ENCODE measurements at places on chromosomes 2 and 18.

GRCh38 chr2:203586206-203586605 is 51.1 kb upstream of the RAPH1 start:
- H3K27me3 ChIP-seq = peaks cover 10% of the 10 kb centered on the region
- no peaks in the 10 kb centered on the region for H3K36me3 ChIP-seq
- H3K27ac ChIP-seq = no peak overlapping the region

DNA sequence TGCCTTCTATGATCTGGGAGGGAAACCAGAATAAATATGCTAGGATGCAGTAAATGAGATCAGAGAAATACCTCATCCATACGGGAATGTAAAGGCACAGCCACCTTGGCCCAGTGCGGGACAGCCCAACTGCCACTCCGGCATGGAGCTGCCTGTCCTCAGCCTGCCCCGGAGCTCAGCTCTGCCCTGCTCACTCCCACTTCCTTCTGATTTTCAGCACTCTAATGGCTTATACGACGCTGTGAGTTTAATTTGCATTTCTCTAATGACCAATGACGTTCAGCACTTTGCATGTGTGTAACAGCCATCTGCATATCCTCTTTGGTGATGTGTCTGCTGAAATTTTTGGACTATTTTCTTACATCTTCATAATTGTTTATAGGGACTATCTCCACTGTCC is 172.5 kb upstream of the RAB6C start:
- no peaks in the 10 kb centered on the region for H3K4me1 ChIP-seq
- no peak for DNase-seq
- H3K27ac ChIP-seq = no peak overlapping the region
- no peaks in the 10 kb centered on the region for H3K36me3 ChIP-seq

- H3K27me3 ChIP-seq = no peaks in the 10 kb centered on the region
- H3K27ac ChIP-seq = no peak overlapping the region
These were observed 617.8 kb upstream of the RAB6C start for GRCh38 chr2:129361688-129362087.

GRCh38 chr2:8307606-8308180 is 374.2 kb upstream of the ID2 start:
- no peaks in the 10 kb centered on the region for H3K36me3 ChIP-seq
- peak overlapping the region; percentile 86 for H3K27ac ChIP-seq
- DNase-seq = no peak
- H3K4me3 ChIP-seq = no peak overlapping the region

GRCh38 chr2:170823898-170824215 is 7.2 kb downstream of the GAD1 start:
- H3K4me1 ChIP-seq = peaks cover 29% of the 10 kb centered on the region
- H3K27me3 ChIP-seq = peaks cover 60% of the 10 kb centered on the region
- H3K36me3 ChIP-seq = peaks cover 5% of the 10 kb centered on the region
- no peak overlapping the region for H3K27ac ChIP-seq
- H3K4me3 ChIP-seq = no peak overlapping the region

DNA sequence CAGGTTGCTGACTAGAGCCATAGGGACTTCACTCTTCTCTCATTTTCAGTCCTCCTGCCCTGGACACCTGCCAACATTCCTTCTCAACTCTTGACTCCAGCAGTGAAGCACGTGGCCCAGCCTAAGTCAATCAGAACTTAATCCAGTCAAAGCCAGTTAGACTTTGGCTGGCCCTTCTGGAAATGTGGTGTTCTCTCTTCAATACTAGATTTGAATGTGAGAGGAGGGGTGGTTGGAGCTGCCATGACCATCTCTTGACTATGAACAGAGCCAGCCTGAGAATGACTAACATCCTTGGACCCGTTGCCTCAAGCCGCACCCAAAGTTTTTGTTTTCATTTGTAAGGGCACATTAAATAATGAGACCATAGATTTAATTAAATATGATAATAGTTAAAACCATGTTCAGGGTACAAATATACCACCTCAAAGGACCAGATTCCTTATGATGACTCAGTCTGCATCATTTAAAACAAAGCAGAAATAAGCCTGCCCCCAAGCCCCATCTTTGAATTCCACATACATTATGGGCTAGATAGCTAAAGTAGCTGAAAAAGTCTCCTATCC is 49.7 kb upstream of the RASGRP3 start:
- no peak for DNase-seq
- H3K36me3 ChIP-seq = no peaks in the 10 kb centered on the region
- peaks cover 7% of the 10 kb centered on the region for H3K27me3 ChIP-seq
- H3K27ac ChIP-seq = no peak overlapping the region
- H3K4me3 ChIP-seq = no peak overlapping the region

DNA sequence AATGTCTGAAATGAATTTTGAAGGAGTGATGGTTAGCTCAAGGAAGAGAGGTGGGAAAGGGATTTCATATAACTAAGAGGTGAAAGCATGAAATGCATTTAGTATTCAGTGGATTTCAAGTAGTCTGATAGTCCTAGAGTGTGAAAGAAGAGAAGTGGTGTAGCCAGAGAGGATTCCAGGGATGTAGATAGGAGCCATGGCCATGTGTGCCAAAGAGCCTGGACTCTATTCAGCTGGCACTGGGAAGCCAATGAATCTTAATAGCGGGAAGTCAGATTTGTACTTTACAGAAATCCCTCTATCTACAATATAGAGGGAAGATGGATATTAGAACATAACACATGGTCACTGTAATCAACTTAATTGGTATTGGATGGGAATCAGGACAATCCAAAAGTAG is 8.3 kb upstream of the BOLL start:
- no peak overlapping the region for H3K4me3 ChIP-seq
- no peaks in the 10 kb centered on the region for H3K4me1 ChIP-seq

GRCh38 chr2:132813422-132813821 is 143.4 kb upstream of the LYPD1 start:
- no peaks in the 10 kb centered on the region for H3K27me3 ChIP-seq
- H3K4me1 ChIP-seq = no peaks in the 10 kb centered on the region
- no peak overlapping the region for H3K27ac ChIP-seq
- DNase-seq = no peak
- peaks cover 4% of the 10 kb centered on the region for H3K36me3 ChIP-seq

DNA sequence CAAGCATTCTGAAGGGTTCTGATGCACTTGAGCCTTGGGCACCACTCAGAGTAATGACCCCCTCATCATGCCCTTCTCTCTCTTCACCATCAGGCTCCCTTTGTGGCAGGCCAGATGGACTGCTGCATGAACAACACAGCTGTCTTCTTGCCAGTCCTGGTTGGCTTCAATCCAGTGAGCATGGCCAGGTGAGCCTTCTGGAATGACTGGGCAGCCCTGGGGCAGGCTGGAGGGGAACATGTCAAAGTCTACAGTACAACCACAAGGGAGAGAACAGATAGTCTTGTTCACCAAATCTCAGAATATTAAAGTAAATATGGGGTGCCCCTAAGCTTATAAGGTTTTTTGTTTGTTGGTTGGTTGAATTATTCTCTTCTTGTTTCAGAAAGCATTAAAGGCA is 4.4 kb downstream of the GCKR start:
- DNase-seq = no peak
- peaks cover 2% of the 10 kb centered on the region for H3K4me1 ChIP-seq
- H3K27ac ChIP-seq = no peak overlapping the region
- H3K4me3 ChIP-seq = no peak overlapping the region

- H3K36me3 ChIP-seq = no peaks in the 10 kb centered on the region
- H3K27me3 ChIP-seq = no peaks in the 10 kb centered on the region
- DNase-seq = no peak
These were observed 68.8 kb downstream of the GALNT13 start for GRCh38 chr2:153940511-153940910.

GRCh38 chr2:241062389-241063092 is 39.5 kb downstream of the MTERF4 start:
- H3K36me3 ChIP-seq = no peaks in the 10 kb centered on the region
- H3K27ac ChIP-seq = no peak overlapping the region
- no peak overlapping the region for H3K4me3 ChIP-seq
- no peaks in the 10 kb centered on the region for H3K27me3 ChIP-seq
- H3K4me1 ChIP-seq = no peaks in the 10 kb centered on the region

- no peak for DNase-seq
- H3K27ac ChIP-seq = peak overlapping the region; percentile 76
- peaks cover 84% of the 10 kb centered on the region for H3K4me1 ChIP-seq
- H3K36me3 ChIP-seq = no peaks in the 10 kb centered on the region
- H3K27me3 ChIP-seq = no peaks in the 10 kb centered on the region
These were observed 27.0 kb downstream of the ROCK1 start for GRCh38 chr18:21084511-21085078.

DNA sequence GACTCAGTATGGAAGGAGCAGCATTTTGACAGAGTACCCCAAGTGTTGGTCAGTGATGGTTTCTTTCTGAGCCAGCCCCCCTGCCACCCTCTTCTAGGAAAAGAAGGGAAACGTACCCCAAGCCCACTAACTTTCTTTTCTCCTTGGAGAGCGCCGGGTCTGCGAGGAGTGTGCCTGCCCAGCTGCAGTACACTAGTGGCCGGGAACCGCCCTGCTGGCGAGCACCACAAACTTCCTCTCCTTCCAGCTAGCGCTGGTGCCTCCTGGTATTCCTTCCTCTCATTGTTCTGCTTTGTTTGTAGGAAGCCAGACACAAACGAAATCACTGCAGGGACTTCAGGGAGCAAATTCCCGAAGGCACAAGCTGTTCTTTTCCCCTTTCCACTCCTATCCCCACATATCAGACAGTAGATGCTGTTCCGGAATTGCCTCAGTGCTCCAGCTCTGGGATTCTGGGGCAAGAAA is 1.8 kb downstream of the CCDC85A start:
- DNase-seq = no peak
- no peaks in the 10 kb centered on the region for H3K36me3 ChIP-seq
- peaks cover 47% of the 10 kb centered on the region for H3K27me3 ChIP-seq
- no peak overlapping the region for H3K27ac ChIP-seq
- H3K4me3 ChIP-seq = no peak overlapping the region
- no peaks in the 10 kb centered on the region for H3K4me1 ChIP-seq

DNA sequence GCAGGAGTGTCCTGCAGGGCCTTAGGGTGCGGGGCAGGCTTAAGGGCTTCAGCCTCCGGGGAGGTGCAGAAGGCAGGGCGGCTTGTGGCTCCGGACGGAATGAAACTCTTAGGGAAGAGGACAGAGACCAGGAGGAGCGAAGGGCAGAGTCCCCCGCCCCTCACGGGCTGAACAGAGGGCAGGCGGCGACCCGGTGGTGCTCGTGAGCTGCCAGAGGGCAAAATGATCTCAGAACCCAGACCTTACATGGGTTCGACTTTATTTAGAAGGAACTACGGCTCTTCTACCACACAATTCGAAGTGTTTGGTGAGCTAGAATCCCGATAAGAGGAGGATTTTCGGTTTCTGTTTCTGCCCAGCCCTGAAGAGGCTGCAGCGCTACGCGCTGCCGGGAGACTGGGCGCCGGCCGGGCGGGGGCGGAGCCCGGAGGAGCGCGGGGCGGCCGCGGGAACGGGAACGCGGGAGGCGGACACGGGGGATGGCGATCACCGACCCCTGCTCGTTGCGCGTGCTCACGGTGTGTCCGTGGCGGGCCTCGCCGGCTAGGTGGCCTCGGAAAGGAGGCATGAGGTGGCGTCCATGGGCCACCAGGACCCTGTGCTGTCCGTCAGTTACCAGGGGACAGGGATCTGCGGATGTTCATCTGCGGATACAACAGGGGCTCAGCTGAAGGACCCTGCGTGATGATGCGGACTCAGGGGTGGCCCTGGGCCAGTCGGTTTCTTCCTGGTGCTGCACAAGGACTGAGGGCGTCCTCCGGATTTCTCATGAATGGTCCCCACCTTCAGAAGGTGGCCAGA is 4.2 kb upstream of the SP100 start:
- H3K27ac ChIP-seq = peak overlapping the region; percentile 98
- H3K27me3 ChIP-seq = no peaks in the 10 kb centered on the region
- peaks cover 53% of the 10 kb centered on the region for H3K4me1 ChIP-seq
- peaks cover 6% of the 10 kb centered on the region for H3K36me3 ChIP-seq
- H3K4me3 ChIP-seq = peak overlapping the region; percentile 95
- peak; percentile 84 for DNase-seq

- H3K4me3 ChIP-seq = no peak overlapping the region
- no peak for DNase-seq
- H3K36me3 ChIP-seq = no peaks in the 10 kb centered on the region
- H3K27me3 ChIP-seq = no peaks in the 10 kb centered on the region
- no peak overlapping the region for H3K27ac ChIP-seq
These were observed 31.6 kb upstream of the AFF3 start for GRCh38 chr2:100174026-100174431.

GRCh38 chr2:137493261-137493660 is 471.0 kb upstream of the HNMT start:
- no peaks in the 10 kb centered on the region for H3K36me3 ChIP-seq
- no peaks in the 10 kb centered on the region for H3K27me3 ChIP-seq
- no peak overlapping the region for H3K27ac ChIP-seq
- DNase-seq = no peak
- no peak overlapping the region for H3K4me3 ChIP-seq

DNA sequence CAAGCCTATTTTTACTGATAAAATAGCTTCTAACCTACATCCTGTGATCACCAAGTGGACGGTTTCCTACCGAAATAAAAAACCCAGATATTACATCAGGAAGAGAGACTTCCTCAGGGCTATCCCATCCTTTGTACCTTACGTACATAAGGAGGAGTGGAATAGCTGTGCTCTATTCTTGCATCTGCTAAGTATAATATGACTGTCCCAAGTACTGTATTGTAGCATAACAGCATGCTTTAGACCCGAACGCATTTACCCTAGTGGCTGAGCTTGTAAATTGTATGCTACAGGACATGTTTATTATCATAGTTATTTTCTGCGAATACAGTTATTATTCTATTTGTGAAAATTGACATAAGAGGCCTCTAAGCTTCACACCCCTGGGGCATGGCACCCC is 302.4 kb downstream of the CLIP4 start:
- no peak overlapping the region for H3K27ac ChIP-seq
- no peaks in the 10 kb centered on the region for H3K36me3 ChIP-seq
- H3K27me3 ChIP-seq = peaks cover 14% of the 10 kb centered on the region
- H3K4me1 ChIP-seq = no peaks in the 10 kb centered on the region
- no peak for DNase-seq
- no peak overlapping the region for H3K4me3 ChIP-seq

DNA sequence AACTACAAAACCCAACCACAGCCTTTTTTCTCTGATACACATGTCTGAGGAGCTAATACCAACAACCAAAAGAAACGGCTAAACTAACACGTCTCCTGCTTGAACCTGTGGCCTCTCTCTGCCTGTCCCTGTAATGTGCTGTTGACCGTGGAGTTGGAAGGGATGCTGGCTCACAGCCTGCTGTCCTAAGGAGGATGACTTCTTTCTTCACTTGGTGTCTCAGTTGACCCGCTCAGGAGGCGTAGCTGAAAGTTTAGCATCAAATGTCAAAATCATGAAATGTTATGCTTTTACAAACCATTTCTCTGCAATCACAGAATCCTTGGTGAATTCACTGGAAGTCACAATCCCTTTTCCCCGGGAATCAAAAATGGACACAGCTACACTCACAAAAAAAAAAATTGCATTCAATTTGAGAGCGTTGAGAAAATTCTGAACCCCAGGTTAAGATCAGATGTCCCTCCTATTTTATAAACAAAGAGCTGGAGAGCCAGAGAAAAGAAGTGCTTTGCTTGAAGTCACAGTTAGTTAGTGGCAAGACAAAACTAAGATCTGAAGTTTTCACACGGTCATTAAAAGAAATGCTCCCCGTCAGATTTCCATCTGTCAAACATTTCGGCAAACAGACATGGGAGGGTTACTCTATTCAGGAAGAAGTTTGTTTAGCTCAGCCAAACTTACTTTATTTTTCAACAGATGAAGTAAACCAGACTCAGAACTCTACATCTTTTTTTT is 74.3 kb downstream of the IRS1 start:
- DNase-seq = no peak
- H3K36me3 ChIP-seq = no peaks in the 10 kb centered on the region
- H3K27me3 ChIP-seq = peaks cover 39% of the 10 kb centered on the region
- no peak overlapping the region for H3K4me3 ChIP-seq
- peaks cover 2% of the 10 kb centered on the region for H3K4me1 ChIP-seq

- H3K27me3 ChIP-seq = peaks cover 23% of the 10 kb centered on the region
- H3K27ac ChIP-seq = no peak overlapping the region
- no peak overlapping the region for H3K4me3 ChIP-seq
- no peaks in the 10 kb centered on the region for H3K36me3 ChIP-seq
- peaks cover 12% of the 10 kb centered on the region for H3K4me1 ChIP-seq
- DNase-seq = no peak
These were observed 59.1 kb upstream of the BOD1L2 start for GRCh38 chr18:57087644-57088376.
